ENCODE measurements at places on chromosomes 12 and 14.

DNA sequence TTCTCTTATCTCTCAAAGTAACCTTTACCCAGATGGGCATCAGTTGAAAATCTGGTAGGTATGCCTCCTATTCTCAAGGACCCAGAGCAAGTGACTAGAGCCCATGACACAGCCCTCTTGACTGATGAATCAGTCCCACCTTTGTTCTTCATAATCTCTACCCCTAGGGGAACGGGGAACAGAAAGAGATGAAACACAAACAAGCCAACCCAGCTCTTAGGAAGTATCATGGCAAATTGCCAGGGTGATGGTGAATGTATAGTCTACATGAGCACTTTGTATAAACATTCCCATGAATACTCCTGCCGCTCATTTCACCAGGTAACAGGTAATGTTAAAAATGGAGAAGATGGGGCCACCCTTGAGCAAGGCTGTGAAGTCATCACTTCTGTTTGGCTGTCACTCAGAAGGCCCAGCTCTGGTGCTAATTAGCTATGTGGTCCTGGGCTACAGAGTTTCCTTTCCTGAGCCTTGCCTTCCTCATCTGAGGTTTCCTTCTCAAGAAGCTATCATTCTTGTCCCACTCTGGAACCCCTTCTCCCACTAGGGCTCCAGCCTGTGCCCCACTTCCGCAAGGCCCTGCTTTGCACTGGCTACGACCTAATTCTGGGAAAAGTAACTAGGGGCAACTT is 161.7 kb downstream of the ANO2 start:
- DNase-seq: no peak

- no peak for DNase-seq
These were observed 136.1 kb downstream of the ANO2 start for GRCh38 chr12:5808981-5809380.

DNA sequence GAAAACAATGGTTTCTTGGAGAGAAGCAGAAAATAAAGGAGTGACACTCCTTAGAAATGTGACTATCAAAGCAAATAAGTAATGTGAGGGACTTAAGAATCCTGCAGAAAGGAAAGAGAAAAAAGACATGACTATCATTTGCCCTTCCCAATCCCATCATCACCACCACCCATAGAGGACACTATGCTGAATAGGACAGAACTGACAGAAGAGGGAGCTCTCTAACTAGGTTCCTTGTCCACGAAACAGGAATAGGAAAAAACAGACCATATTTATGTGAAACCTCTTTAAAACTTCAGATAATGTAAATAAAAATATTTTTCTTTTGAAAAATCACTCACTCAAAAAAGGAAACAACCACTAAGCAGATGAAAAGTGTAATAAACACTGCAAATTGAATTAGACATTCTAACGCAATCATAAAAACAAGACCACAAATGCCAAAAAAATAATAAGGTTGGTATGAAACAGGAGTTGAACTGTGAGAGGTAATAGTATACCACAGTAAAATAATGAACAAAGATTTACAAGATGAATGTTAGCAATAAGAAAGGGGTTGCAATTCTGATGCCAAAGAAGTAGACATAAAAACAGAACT is 24.1 kb downstream of the KLRD1 start:
- DNase-seq: peak; percentile 17

DNA sequence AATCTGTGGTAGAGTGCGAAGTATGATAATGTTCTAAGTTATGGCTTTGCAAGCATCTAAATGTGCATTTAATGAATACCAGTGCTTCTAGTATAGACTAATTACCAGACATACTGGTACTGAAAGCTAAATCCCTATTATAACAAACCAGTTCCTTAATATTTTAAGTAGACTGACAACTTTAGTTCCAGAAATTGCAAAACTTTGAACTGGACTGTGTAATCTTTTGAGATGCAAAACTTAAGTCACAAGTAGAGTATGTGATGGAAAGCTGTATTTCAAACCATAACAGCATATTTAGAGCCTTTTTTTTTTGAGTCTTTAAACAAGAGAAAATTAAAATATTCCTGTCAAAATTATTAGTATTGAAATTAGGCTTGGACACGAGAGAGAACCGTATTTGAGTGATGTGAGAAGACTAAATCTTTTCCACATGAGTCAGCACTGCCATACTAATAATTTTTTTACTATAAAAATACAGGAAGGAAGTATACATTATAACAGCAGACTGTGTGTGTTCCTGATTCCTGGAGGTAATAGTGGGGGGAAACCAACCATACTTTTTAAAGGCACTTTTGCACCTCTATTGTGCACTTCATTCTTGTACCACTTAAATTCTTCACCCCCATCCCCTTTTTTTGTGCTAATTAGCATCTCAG is 45.5 kb downstream of the PPM1A start:
- no peak for DNase-seq

- no peak for DNase-seq
These were observed 236.4 kb downstream of the PCNX1 start for GRCh38 chr14:71143381-71144290.

DNA sequence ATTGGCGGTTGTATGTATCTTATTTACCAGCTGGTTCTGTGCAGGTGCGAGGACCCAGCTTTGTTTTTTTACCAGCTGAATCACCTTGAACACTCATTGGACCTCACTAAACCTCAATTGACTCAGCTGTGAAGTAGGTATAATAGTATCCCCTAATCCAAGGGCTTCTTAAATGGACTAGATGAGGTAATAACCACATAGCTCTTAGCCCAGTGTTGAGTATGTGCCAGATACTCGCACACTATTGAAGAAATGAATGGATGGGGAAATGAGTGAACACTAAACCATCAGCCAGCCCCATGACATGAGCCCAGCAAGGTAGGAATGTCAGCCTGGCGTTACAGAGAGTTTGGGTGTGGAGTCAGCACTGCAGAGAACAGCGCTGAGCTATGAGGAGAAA is 79.7 kb downstream of the RIMBP2 start:
- DNase-seq: no peak

GRCh38 chr14:66443785-66444184 is 42.4 kb upstream of the CCDC196 start:
- DNase-seq: no peak

DNA sequence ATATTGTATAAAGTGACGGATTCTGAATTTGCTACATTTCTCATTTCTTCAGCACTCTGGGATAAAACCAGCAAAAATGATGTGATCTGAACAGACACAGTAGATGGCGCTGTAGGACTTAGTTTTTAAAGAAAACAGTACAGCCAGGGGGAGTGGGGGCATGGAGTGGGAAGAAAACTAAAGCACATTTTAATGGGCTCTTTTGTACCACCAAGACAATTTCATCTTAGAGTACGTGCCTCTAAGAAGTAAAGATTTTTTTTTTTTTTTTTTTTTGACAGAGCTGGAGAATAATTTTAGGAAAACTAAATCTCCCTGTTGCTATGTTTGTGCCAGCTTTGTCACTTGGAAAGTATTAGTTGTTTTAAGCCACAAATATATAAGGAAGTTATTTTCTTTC is 124.4 kb downstream of the RAD51B start:
- DNase-seq: peak; percentile 56

GRCh38 chr12:47742253-47742825 is 16.3 kb downstream of the RAPGEF3 start:
- DNase-seq: no peak

DNA sequence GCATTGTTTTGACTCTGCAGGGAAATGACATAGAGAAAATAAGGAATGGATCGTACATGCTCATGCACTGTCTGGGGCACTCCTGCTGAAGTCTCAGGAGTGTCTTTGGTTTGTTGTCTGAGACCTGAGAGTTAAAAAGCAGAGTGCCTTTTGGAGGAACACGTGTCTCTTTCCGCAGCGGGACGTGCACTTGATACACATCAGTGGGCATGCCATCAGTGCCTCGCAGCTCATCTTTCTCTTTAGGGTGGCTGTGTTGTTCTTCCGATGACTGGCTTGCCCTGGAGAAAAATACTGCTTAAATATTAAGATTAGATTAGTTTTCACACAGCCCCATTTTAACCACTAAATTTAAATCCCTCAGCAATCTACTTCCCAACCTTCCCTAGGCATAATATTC is 835.9 kb downstream of the DIO2 start:
- no peak for DNase-seq

- DNase-seq: no peak
These were observed 9.2 kb downstream of the ATF7 start for GRCh38 chr12:53616950-53617349.

- no peak for DNase-seq
These were observed 146.6 kb downstream of the TGFB3 start for GRCh38 chr14:75835156-75835725.

GRCh38 chr14:61512026-61512834 is 183.1 kb upstream of the HIF1A start:
- DNase-seq: no peak

GRCh38 chr14:44529026-44529425 is 21.9 kb upstream of the FSCB start:
- no peak for DNase-seq

DNA sequence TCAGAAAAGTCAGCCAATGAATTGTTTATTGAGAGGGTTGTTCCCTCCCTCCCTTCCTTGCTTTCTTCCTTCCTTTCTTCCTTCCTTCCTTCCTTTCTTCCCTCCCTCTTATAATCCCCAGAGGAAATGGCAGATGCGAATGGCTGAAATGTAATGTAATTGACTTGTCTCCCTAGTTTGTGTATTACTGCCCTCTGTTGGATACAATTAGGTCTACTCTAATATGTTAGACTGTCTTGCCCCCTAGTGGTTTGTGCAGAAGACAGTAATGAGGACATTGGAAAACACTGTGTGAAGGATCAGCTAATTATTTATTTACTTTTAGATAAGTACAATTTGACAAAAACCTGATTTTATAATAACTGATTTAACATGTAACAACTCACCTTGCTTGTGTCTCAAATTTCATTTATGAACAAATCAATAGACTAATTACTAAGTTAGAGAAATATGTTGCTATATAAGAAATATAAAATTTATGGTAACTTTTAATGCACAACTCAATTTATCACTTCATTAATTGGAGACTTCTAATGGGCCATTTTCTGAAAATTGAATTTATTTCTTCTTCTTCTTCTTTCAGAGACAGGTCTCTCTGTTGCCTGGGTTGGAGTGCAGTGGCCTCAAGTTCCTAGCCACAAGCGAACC is 229.8 kb upstream of the LRIG3 start:
- DNase-seq: peak; percentile 46

GRCh38 chr12:7650091-7650490 is 15.6 kb downstream of the APOBEC1 start:
- DNase-seq: no peak

DNA sequence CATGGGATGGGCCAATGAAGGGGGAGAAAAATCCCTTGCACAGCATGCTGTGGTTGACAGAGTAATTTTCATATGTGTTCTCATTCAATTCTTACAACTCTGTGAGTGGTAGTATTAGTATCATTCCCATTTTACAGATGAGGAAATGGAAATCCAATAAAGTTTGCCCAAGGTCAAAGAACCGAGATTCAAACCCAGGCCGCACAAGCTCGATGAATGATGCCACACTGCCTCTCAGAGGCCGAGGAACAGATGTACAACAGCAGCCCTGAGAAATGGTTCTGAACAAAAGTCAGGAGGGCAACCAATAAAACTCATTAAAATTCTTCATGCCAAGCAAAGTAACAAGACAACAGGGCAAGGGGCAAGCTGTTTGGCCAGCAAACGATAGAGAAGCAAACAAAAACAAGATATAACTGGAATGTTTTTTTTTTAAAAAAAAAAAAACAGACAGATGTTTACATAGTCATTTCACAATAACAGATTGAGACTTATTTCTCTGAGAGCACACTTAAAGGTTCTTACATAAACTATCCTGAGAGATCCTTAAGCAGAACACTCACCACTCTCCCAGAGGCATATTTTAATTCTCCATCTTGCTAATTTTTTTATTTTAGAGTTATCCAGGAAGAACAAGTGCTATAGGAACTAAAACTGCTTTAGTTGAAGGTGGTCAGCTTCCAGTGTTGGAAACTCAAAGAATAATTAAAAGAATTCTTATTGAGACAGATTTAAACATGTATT is 85.8 kb downstream of the EXOC5 start:
- no peak for DNase-seq

- DNase-seq: no peak
These were observed 77.4 kb upstream of the ANO4 start for GRCh38 chr12:100716945-100717732.

- peak; percentile 2 for DNase-seq
These were observed 682 bp downstream of the CREBL2 start for GRCh38 chr12:12612358-12612757.

- DNase-seq: no peak
These were observed 63.3 kb downstream of the ERC1 start for GRCh38 chr12:1054117-1054870.

DNA sequence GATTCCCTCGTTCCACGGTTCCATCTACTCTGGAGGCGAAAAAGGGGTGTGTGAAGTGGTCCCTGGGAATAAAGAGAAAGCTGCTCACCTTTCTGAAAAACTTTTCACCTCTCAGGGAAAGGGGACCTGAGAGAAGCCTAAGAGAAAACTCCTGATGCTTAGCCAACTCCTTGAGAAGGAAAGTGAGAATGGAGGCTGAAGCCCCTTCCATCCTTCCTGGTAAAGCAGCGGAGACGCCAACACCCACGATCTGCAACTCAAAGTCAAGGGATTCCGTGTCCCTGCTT is 110.0 kb downstream of the ARF6 start:
- no peak for DNase-seq

- DNase-seq: no peak
These were observed 32.7 kb upstream of the RIMBP2 start for GRCh38 chr12:130748786-130749185.

DNA sequence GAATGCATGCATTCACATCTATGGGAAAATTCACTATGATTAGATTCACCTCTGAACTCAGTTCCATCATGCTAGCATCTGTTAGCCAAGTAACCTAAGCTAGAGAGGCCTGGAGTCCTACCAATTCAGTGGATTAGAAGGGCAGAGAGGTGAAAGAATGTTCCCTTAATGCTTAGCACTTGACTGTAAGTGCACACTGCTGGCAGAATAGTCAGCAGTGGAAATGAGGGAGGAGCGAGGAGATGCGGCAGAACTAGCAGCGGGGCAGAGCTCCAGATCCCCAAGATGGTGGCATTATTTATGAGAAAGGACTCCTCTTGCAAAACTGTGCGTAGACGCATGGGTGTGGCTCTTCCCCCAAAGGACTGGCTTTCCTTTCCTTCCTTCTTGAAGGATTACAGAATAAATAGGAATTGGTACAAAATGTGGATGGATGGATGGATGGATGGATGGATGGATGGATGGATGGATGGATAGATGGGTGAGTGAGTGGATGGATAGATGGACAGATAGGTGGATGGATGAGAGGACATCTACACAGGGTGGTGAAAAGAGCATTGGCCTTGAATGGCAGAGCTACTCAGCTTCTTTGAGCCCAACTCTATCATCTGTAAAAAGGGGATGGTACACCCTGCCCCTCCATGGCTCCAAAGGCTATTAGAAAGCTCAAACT is 227.2 kb downstream of the CHST11 start:
- DNase-seq: no peak
